NCI-H2171 treated with DMSO at 0.1 percent for 48 hours (cell line): ENCODE measurements at places on chromosomes 7 and 10.

- DNase-seq: peak; percentile 2
Observed at GRCh38 chr10:69315100-69315542, 36.8 kb downstream of the HK1 start.

DNA sequence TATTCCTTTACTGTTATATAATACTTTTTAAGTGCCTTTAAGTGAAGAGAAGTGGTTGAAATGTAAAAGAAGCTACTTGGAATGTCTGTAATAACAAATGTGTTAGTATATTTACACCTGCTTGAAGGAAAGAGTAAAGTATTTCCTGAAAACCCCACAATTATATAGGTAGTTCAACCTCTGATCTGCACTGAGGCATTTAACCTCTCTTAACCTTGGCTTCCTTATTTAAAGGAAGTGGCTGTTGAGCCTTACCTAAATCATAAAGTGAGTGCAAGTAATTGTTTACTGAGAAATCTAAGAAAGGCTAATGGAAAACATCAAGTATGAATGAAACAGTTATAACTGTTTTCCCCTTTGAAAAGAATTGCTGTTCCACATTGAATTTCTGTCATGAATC lies 294.5 kb downstream of the ADK start:
- DNase-seq: no peak

GRCh38 chr10:21530168-21530567 lies 3.9 kb upstream of the MLLT10 start:
- no peak for DNase-seq

- DNase-seq: no peak
Observed at GRCh38 chr10:27258492-27258837, 17.9 kb upstream of the ACBD5 start.

DNA sequence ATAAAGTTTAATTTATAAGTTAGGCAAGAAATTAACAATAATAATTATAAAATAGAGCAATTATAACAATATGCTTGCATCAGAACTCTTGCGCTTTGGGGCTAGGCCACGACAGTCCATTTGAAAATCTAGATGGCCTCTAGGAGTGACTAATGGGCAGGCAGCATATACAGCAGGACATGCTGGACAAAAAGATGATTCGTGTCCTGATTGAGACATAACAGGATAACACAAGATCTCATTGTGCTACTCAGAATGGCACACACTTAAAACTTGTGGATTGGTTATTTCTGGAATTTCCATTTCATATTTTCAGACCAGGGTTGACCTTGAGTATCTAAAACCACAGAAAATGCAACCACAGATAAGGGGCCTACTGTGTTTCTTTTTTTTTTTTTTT lies 27.5 kb downstream of the CTNNA3 start:
- no peak for DNase-seq

DNA sequence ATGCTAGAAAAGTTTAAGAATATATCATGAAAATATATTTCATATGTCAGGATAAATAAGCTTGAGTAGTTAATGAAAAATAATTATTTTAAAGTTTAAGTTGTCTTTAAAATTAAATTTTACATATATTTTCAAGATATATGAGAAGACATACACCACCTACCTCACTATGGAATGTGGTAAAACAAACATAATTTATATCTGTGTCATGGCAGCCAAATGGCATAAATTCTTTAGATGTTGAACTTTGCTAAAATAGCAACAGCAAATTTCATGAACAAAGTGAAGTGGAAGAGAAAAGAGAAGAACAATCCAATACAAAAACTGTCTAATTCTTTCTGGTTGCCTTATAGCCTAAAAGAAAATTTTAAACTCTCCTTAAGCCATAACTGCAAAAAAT lies 39.6 kb upstream of the SLC16A12 start:
- no peak for DNase-seq

- DNase-seq: no peak
Observed at GRCh38 chr7:1239803-1240516, 7.3 kb downstream of the UNCX start.

- DNase-seq: no peak
Observed at GRCh38 chr10:52485462-52485861, 171.4 kb downstream of the DKK1 start.

DNA sequence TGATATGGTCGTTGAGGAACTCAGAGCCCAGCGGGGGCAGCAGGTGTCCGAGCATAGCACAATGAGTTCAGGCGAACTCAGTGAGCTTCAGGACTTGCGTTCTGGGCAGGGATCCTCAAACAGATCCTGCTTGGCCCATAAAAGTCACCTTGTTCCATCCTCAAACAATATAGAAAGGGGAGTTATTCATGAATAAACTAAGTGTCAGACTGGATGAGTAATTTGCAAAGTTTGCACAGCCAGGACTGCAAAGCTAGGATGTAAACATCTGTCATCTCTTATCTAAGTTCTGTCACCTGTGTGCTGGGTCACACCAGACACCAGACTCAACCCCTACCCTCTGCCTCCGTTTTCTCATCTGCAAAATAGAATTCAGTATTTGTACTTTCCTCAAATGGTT lies 58.0 kb upstream of the PFKP start:
- DNase-seq: no peak

DNA sequence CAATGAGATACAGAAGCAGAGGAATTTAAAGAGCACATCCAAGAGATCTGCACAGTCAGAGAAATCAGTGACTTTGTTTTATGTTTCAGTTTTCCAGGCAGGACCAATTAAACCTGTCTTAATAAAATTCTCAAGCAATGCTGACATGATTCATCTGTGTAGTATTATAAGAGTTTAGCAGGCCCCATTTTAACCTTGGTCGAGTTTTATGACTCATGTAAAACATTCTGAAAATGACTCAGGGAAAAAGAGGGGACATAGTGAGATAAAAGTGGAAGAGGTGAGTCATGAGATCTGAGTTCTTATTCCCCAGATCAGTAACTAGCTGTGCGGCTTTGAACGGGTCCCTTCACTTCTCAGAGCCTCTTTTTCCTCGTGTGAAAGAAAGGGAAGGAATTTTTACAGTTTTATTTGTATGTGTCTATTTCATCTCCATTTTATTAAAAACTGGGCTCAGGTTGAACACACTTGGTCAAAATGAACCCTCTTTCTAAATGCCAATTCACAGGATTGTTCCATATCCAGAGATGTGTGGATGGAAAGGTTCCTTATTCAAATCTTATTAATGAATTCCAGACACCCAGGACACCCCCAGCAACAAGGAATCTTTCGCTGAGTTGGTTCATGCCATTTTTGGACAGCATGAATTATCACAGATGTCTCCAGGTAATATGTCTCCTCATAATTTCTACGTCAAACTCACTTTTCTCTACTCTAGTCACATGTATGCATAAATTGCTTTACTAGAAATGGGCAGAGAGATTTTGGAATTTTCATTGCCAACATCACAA lies 143.2 kb downstream of the JAZF1 start:
- no peak for DNase-seq

DNA sequence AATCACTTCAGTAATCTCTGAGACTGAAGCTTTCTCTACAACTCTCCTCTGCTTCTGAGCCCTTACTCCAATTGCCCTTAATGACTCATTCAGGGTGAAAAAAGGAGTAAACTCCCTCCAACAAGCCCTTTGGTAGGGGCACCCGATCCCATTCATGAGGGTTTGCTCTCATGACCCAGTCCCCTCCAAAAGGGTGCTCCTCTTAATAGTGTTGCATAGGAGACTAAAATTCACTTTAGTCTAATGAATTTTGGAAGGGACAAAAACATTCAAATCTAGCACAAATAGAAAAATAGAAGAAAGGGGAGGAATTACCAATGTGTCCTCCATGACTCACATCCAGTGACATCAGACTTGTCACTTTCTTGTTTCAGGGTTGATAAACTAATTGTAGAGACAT lies 66.2 kb upstream of the CCNY start:
- no peak for DNase-seq

- DNase-seq: peak; percentile 40
Observed at GRCh38 chr10:44963772-44964633, 4.4 kb downstream of the RASSF4 start.

DNA sequence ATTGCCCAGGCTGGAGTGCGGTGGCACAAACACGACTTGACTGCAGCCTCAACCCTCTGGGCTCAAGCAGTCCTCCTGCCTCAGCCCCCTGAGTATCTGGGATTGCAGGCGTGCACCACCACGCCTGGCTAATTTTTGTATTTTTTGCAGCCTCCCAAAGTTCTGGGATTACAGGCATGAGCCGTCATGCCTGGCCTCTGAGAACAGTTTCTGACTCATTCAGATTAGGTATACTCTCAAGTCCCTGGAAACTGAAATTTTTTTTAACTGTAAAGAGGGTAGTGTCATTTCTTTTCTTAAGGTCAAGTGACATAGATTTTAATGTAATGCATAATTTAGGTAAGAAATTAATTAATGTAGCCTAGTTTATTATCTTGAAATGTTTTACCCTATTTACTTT lies 104.7 kb downstream of the SEPTIN7 start:
- DNase-seq: no peak

GRCh38 chr10:856416-857157 lies 74.9 kb downstream of the LARP4B start:
- DNase-seq: no peak

- peak; percentile 67 for DNase-seq
Observed at GRCh38 chr10:68235581-68235980, 3.7 kb upstream of the ATOH7 start.

- no peak for DNase-seq
Observed at GRCh38 chr7:24608504-24608903, 35.3 kb downstream of the PALS2 start.

DNA sequence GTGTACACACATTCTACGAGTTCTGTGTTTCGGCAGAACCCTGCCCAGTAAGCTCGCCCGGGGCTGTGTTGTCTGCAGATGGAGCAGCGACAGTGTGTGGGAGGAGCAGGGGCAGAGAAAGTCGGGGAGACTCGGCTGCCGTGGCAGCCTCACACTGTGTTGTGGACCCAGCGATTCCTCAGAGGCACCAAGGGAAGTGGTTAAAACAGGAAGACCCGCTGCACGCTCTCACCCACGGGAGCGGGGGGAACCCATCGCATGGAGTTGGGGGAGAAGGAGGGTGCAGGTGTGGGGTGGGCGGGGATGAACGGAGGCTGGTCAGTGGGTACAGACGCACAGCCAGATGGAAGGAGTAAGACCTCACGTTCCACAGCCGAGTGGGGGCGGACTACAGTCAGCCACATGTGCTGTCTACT lies 250.2 kb downstream of the ELFN1 start:
- no peak for DNase-seq

GRCh38 chr10:96890172-96890513 lies 58.0 kb downstream of the LCOR start:
- no peak for DNase-seq
